Right atrium auricular region (tissue), 2 donors: ENCODE measurements at places on chromosomes 1 and 21. TPM values are rescaled to one million over a fixed set of nuclear protein-coding genes. Genes with fewer than 3 reads are reported as not detected.

OR2T29 gene
- total RNA-seq: not detected

WNT3A gene
- not detected for total RNA-seq

ZYG11A gene
- not detected for total RNA-seq

AK5 gene
- 2.2 TPM for total RNA-seq

PDC gene
- total RNA-seq: not detected

- no peak for DNase-seq
These were observed 90.0 kb downstream of the ASH1L start for GRCh38 chr1:155472491-155473083.

GRCh38 chr21:44713846-44714245 is 2.5 kb upstream of the TSPEAR start:
- no peak for DNase-seq

DNA sequence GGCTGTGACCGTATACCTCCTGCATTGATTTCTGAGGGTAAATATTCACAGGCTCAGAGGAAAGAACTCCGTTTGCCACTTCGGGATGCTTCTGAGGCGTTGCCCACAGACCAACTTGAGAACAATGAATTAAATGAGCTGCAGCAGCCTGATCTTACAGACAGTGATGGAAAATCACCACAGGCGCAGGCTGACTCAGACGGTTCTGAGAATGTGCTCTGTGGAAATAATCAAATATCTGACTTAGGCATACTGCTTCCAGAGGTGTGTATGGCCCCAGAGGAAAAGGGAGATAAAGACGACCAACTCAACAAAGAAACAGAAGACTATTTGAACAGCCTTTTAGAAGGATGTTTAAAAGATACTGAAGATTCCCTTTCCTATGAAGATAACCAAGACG is 76.7 kb upstream of the SCCPDH start:
- DNase-seq: no peak

DNA sequence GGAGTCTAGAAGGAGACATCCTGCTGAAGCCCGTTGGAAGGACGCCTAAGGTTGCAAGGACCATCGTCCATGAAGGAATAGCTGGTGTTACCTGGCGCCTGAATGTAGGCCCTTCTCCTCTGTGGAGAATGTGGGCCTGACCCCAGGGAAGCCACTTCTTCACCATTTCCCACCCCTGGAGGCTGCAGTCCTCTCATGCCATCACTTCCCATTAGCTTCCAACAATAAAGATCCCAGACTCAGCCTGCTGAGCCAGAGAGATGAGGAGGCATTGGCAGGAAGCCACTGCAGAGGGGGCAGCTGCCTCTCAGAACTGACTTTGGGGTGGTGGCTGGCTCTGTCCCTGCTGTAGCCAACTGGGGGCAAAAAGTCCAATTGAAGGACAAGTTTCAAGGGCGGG is 21.3 kb upstream of the KCNE2 start:
- DNase-seq: no peak

GRCh38 chr1:158978730-158979129 is 31.0 kb upstream of the IFI16 start:
- no peak for DNase-seq

- no peak for DNase-seq
These were observed 9.5 kb downstream of the MR1 start for GRCh38 chr1:181043025-181043888.

DNA sequence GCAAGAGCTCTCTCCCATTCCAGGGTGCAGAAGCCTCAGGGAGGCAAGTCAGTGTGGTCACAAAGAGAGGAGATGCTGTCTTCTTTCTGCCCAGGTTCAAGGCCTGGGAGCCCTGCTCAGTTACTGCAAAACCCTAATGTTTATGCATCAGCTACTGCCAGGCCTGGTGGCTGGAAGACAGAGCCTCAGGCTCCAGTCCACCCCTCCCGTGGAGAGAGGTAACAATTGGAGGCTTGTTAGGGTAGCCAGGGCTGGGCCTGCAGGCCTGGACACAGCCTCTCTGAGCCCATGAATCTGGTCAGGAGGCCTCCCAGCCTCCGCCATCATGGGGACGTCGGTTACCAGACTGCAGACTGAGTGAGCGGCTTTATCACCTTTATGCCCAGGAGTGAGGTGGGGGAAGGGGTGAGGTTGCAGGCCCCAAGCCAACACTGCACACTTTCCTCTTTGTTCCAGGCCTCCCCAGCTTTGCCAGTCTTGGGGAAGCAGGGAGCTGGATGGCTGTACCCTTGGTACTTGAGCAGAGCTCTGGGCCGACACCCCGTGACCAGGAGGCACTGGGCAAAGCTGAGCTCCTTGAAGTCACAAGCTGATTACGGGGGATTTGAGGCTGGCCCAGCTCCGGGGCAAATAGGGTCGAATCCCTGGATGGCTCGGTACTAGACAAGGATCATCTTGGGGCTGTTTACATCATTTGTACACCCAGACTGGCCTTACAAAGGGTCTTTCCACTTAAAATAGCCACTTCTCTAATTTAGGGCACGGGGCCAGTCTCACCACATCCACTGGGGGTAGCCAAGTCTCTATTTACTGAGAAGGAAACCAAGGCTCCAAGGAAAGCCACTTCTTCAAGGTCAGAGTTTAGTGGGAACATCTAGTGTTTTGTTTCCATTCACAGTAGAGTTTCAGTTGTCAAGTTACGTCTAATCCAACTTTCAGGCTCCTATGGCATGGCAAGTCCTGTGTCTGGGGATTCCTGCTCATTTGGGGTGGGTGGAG is 5.2 kb downstream of the SLC2A1 start:
- no peak for DNase-seq

GRCh38 chr1:11394592-11395245 is 84.2 kb upstream of the DISP3 start:
- no peak for DNase-seq

- DNase-seq: no peak
These were observed 397.4 kb upstream of the PKN2 start for GRCh38 chr1:88286716-88287115.

GRCh38 chr1:211369640-211370039 is 43.0 kb downstream of the TRAF5 start:
- no peak for DNase-seq

GRCh38 chr21:34289856-34290255 is 74.0 kb upstream of the KCNE2 start:
- no peak for DNase-seq

GRCh38 chr1:162276493-162276892 is 100.2 kb downstream of the SPATA46 start:
- DNase-seq: no peak

DNA sequence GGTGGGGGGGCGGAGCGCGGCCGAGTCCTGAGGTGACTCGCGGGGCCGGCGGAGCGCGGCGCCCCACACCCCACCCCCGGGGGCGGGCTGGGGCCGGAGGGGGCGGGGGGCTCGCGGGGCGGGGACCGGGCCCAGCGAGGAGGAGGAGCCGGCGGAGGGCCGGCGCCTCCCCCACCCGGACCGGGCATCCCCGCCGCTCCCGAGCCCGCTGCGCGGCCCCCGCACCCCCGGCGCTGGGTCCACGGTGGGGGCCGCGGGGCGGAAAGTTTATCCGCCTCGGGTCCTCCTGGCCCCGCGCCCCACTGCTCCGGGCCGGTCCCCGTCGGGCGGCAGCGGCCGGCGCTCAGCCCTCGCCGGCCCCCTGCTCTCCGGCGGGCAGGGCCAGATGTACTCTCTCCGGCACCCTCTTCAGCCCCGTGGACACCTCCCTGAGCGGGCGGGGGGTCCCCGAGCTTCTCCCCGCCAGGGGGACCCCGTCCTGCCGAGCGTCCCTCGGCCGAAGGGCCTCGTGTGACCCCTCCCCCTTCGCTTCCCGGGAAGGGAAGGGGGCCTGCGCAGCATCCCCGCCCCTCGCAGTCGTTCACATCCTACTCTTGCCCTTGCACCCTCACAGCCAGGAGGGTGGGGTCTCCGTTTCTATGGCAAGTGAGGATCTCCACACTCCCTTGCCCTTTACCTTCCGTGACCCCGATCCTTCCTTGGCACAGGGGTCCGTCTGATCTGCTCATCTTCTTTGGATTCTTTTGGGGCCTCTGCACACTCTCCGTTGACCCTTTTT is 663 bp downstream of the CAMTA1 start:
- no peak for DNase-seq

GRCh38 chr1:88016947-88017346 is 667.1 kb upstream of the PKN2 start:
- no peak for DNase-seq

DNA sequence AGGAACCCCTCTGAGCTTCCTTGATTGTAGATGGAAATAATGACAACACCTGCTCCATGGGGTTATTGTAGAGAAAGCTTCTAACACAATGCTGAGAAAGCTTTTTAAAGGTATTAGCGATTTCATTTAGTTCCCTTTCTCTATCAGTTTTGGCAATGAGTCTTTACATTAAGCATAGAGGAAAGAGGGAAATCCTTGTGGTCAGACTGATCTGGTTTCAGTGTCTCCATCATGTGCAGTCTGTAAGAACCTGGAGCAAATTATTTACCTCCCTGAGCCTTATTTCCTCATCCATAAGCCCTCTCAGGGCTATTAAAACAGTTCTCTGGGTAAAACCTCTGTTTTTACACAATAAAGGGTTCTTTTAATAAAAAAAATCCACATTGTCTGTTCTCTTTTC is 87.5 kb downstream of the FGGY start:
- DNase-seq: no peak

- no peak for DNase-seq
These were observed 53.3 kb upstream of the NFASC start for GRCh38 chr1:204817341-204817740.

- DNase-seq: no peak
These were observed 115.1 kb upstream of the PBX1 start for GRCh38 chr1:164443836-164444235.

- DNase-seq: peak; percentile 93
These were observed 68.3 kb downstream of the DHRS3 start for GRCh38 chr1:12549460-12550349.

- no peak for DNase-seq
These were observed 137.7 kb upstream of the PTBP2 start for GRCh38 chr1:96583903-96584302.

DNA sequence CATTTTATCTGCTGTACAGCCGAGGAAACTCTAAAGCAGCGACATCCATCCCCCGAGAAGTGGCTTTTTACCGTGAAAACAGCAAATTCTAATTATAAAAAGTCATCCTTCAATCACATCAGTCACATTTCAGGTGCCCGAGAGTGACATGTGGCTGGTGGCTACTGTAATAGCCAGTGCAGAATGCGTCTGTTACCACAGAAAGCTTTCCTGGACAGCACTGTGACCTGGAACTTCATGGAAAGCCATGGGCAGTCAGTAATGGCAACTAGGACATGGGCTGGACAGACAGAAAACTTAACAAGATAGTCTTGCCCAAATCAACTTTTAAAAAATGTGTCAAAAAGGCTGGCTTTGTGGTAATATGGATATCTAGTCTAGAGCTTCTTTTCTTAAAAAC is 106.6 kb downstream of the BCAR3 start:
- no peak for DNase-seq

GRCh38 chr1:111223126-111223685 is 4.3 kb upstream of the CHI3L2 start:
- no peak for DNase-seq

DNA sequence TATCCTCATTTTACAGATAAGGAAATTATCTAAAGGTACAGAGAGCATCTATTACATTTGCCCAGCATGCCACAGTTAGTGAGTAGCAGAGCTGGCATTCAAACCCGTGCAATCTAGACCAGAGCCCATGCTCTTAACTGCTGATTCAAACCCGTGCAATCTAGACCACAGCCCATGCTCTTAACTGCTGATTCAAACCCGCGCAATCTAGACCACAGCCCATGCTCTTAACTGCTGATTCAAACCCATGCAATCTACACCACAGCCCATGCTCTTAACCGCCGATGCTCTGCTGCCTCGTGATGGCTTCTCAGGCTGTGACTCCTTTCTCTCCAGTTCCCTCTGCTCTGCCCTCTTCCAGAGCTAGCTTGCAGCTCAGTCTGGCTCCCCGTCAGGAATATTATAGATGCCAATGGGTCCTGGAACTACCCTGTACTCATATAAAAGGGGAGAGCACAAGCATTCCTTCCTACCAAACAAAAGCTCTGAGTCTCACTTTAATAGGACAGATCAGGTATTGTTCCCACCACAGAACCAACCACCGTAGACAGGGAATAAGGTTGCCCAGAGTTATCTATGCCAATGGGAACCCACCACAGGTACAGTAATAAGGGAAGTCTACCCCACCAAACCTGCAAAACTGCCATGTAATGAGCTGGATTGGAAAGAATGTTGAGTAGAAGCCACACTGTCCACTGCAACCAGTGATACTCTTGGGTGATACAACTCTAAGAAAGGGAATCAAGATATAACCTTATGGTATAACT is 78.4 kb downstream of the SMYD3 start:
- DNase-seq: no peak

DNA sequence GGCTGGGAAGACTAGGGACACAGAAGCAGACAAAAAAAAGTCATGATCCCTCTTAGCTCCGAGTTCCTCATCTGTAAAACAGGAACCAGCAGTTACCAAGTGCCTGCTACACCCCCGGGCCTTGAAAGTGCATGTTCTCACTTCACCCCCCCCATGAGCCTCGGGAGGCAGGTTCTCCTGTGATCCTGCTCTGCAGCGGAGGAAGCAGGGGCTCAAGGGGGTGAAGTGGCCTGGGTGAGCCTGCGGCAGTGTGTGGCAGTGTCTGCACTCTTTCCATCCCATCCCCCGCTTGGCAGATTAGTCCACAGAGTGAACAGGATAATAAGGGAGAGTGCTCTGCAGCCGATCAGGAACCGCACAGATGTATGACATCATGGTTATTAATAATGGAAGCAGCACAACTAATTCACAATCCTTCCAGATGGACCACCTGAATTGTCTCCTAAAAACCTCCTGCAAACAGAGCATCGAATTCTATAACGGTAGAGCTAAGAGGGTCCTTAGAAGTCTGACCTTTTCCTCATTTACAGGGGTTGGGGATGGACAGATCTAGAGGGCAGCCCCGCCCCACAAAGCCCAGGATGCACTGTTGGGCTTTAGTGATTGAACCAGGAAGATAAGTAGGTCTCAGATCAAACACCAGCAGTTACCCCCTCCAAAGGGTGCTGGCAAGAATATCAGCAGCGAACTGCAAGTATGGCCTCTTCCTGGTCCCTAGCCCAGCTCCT is 174.1 kb upstream of the EDN2 start:
- DNase-seq: no peak

DNA sequence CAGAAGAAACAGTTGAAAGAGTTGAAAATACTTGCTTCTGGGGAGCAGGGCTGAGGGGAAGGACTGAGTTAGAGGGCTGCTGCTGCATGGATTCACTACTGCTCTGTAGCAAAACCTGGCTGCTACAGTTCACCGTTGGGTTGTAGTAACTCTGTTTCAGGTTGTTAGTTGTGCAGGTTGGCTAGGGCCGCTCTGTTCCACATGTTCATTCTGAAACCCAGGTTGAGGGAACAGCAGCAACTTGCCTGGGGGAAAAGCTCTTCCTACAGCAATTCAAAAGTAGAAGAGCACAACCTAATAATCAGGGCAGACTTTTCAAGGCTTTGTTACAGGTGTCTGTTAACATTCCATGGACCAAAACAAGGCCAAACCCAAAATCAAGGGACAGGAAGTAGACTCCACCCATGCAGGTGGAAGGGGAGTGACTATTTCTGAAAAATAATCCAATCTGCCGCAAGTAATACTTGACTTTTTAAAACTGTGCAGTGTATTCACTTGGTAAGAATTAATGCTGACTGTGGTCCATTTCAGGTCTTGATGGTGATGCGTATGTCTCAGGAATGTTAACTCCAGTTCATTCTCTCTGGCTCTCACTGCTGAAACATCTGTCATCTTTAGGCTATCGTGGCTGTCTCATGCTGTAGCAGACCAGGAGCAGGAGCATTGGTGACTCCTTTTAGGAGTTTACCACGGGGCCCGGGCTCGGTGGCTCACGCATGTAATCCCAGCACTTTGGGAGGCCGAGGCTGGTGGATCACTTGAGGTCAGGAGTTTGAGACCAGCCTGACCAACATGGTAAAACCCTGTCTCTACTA is 5.1 kb upstream of the PARK7 start:
- DNase-seq: no peak
